Activated naive CD8-positive, alpha-beta T cell treated with anti-CD3 and anti-CD28 coated beads, Interleukin-2, amount 50 U/mL, for 16 hours (primary cell): ENCODE measurements at places on chromosomes 5 and 9.
A peak's percentile ranks its signal among the peaks of the same experiment; 100 is the strongest.

DNA sequence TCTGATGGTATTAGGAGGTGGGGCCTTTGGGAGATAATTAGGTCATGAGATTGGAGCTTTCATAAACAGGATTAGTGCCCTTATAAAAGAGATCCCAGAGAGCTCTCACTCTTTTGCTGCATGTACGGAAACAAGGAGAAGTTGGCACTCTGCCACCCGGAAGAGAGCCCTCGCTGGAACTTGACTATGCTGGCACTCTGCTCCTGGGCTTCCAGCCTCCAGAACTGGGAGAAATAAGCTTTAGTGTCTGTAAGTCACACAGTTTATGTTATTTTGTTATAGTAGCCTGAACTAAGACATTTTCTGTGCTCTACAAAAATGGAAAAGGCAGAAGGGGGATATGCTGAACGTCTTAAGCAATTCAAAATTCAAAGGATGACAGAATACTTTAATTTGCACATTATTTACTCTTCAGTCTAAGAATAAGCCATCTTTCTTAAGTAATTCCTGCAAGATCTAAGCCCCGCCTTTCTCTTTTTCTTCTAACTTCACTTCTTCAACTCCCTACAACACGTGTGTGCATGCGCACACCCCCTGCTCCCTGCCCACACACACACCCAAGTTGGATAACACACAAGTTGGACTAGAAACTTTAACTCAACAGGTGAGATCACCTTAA is 17.3 kb downstream of the NFIB start:
- no peak for DNase-seq

GRCh38 chr5:158877124-158877581 is 222.6 kb downstream of the EBF1 start:
- no peak for DNase-seq

DNA sequence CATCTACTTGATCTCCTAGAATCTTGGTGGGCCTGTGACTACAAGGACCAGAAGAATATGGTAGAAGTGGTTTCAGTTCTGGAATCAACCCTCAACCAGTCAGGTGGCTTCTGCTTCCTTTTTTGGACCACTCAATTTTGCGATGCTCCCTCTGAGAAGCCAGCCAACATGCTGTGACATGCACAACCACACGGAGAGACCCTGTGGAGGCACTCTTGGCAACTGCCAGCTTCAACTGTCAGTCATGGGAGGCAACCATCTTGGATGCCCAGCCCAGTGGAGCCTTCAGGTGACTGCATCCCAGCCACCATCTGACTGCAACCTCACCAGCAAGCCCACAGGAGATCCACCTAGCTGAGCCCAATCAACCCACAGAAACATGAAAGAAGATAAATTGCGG is 137.3 kb downstream of the FAM114A2 start:
- DNase-seq: no peak

DNA sequence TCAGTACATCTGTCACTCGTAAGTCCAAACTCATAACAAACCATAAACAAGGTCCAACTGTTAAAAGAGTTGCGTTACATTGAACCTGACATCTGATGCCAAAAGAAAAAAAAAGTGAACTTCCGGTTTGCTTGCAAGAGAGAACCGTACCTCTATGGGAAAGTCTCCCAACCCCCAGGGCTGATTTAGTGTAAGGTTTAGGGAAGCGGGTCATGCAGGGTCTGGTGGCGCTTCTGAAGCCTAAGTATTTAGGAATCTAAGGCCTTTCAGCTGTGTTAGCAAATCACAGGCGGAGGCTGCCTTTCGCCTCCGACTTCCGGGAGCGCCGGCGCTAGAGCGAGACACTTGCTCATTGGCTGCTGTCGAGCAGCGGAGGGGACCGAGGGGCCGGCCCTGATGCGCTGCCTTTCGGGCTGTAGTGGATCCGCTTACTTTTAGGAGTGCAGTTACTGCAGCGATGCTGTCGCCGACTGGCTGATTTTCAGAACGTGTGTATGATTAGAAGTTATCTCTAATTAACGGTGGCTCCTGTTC is 12.0 kb upstream of the GNPDA1 start:
- peak; percentile 62 for DNase-seq

DNA sequence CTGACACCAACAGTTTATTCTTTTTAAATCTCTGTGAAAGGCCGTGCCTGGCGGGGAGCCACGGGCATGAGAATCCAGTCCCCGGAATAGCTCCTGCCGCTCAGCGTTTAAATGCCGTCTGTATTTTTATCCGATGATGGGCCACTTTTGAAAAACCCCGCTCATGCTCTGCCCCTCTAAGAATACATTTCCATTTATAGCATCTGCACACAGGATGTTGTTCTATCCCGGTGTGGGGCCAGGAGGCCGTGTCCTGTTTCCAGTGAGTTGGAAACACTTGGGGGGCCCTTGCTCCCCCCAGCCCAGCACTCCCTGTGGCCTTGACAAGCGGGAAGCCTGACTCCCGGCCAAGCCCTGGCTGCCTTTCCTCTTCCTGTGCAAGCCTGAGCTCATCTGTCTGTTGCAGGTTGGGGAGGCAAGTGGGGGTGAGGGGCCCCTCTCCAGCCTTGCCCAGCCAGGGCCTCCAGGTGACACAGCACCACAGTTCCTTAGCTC is 39.0 kb downstream of the ERGIC1 start:
- no peak for DNase-seq

GRCh38 chr5:180399401-180400215 is 46.5 kb upstream of the GFPT2 start:
- no peak for DNase-seq

DNA sequence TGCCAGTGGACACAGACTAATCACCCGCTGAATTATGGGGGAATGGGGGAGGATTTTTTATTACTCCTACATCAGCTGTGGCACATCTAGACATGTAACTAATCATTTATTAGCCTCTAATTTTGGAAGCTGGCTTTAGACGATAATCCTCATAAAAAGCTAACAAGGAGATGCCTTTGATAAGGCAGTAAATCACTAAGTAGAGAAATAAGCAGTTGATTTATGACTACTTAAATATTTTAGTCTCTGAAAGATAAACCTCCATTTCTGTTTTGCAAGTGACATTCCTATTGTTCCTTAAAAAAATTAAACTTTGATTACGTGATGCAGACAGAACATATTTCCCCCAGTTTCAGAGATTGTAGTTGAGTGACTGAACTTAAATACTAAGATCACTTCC is 206.4 kb upstream of the CDKN2B start:
- DNase-seq: no peak

DNA sequence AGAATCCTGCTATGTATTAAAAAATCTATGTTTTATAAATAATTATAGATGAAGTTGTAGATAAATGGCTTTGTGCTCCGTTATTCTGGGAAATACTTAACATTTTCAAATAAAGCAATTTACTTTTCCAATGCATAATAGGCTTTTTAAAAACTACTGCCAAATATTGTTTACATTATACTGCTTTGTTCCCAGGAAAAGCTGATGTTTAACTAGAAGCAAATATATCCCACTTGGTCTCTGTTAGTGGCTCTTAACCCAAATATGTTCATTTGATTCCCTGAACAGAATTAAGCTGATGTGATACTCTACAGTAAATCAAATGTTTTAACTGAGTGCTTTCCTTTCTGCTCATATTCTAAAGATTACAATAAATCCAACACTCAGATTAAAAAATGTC is 326.3 kb downstream of the SLCO4C1 start:
- DNase-seq: no peak

DNA sequence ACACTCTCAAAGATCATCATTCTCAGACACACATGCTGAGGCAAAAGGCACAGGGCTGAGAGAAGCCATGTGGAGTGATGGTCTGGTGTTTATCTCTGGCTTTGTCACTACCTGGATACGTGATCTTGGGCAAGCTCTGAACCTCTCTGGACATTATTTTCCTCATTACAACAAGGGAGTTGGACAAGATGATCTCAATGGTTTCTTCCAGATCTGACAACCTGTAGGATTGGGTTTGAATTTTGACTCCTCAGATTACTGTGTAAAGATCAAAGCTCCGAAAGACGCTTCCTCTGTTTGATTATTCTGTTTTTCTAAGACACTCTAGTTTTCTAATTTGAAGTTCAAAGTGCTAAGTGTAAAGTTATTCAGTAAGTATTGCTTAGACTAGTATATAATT is 20.0 kb downstream of the NUDT2 start:
- no peak for DNase-seq

GRCh38 chr5:87127956-87128687 is 139.6 kb upstream of the RASA1 start:
- no peak for DNase-seq

DNA sequence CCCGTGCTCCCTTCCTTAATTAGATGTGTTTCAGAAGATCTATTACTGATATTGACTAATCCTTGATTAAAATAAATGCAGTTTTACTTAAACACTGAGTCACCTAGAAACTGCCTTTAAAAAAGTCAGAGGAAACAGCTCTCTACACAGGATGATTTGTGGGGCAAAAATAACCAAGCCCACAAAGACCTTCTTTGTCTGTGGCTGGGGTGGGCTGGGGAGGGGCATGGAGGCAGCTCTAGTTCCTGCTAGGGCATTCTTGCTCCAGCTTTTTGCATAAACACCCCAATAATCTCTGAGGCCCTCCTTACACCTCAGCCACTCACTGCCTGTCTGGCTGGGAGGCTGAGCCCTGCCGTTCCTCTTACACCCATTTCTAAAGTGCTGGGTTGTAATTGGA is 227.6 kb upstream of the DAP start:
- DNase-seq: no peak

DNA sequence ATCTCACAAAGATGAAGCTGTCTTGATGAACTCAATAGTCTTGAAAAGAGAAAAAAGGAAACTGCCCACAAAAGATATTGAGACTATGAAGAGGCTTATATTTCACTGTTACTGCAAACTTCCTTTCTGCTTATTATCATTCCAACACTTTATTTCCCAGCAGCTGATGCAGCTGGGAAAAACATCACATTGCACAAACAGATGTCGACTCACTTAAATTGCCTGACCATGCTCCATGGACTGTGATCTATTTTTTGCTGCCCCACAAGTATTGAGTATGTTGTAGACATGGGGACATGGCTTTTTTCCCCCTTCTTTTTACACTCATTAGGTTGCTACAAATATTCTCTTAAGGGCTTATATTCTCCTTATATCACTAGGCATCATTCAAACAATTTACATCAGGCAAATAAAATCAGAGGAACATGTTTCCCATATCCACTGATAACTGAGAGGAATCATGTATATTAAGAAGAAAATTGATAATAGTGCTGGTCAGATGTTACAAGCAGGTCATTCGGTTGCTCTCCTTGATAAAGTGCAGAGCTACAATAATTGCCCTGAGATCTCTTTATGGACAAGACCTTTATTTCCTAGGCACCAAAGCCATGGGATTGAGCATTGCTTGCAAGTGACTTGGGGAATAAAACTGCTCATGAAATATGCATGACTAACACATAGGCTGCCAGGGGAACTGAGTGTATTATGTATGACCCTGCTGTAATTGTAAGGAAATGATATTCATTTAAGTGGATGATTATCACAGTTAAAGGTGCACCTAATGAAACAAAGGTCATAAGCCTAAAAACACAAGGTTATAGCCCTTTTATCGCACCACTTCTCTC is 509.9 kb downstream of the ZNF608 start:
- DNase-seq: no peak

DNA sequence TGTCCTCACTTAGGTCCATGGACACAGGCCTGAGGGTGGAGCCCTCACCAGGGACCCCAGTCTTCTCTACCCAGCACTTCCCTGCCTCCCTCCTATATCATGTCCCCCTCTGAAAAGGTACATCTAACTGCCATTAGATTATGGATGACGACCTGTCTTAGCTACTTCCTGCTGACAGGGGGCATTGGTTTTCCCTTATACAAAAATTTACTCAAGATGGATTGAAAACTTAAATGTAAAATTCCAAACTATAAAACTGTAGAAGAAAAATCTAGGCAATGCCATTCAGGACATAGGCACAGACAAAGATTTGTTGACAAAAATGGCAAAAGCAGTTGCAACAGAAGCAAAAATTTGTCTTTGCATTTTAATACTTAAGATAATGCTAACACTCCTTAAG is 623.2 kb upstream of the FAM174A start:
- no peak for DNase-seq

DNA sequence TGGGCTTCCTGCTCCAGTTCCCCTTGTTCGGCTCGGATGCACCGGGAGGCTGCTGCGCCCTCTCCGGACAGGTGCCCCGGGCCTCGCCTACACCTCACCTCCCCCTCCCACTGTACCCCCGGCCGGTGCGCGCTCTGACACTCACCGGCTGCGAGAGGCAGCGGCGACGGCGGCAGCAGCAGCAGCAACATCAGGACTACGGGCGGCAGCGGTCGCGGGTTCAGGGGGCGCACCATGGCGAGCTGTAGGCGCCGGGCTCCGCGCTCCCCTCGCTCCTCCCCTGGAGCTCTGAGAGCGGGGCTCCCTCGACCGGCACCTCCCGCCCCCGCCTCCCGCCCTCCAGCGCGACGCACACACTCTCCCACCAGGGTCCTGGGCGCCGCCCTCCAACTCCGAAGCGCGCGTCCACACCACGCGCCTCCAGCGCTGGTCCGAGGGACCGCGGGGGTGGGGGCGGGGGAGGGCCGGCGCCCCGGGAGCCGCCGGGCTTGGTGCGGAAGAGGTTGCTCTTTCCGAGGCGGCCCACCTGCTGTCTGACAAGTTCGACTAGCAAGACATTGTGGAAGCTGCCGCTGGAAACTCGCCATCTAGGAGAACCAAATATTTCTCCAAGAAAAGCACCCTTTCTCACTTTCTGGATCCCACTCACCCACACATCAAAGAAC is at the start of gene GFRA3:
GFRA3 (minus strand) TSS at position 433 of the 665 bp plus-strand sequence; CDS start at position 236, 197 bp downstream.
- no peak for DNase-seq

DNA sequence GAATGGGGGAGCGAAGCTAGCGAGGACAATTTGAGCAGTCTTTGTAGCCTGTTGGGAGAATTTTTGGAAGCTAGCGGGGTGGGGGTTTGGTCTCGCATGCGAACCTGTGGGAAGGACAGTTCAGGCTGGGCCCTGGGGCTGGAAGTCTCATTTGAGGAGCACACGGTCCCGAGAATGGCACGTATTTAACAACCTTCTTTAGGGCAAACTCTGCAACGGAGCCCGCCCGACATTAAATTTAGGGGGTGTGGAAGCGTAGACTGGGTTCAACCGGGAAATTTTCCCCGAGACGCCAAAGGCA is 35.2 kb upstream of the NFIB start:
- DNase-seq: no peak
